ENCODE measurements at places on chromosomes 1 and 21.

GRCh38 chr1:180382326-180383115, 119.9 kb downstream of the ACBD6 start:
- DNase-seq: no peak

DNA sequence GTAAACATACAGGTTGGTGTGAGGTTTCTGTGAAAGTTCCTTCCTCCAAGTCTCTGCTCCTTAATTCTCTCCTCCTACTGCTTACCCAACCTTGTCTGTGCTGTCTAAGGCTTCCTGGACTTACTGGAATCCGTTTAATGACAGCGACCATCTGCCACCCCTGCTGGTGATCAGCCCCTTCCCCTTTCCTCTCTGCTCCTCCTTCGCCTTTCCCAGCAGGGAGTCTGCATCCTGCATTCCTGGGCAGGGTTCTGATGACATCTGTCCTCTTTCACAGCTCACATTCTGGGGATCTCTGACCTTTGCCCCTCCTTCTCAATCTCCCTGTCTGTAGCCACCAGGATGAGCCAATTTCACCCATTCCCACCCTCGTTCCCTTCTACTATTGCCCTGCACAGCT, 66.5 kb downstream of the KIRREL1 start:
- DNase-seq: no peak

- no peak for DNase-seq
These were observed 163.4 kb upstream of the SGIP1 start for GRCh38 chr1:66370462-66370971.

DNA sequence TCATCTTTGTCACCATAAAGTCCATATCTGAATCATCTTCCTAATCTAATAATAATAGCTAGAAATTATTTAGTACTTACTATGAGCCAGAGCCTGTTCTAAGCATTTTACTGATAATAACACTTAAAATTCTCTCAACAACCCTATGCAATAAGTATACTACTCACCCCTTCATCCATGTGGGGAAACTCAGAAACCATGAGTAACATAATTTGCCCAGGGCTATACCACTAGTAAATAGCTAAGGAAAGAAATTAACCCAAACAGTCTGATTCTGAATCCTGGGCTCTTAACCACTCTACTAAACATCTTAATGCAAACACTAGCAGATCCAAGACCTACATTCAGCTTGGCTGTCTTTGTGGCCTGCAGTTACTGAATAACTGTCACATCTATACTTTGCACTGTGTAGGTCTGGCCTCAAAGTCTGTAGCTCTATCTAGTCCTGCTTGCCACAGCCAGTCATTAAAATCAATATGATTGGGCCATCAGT, 394.8 kb upstream of the ESRRG start:
- DNase-seq: no peak

- DNase-seq: no peak
These were observed at the start of gene RGS5 for GRCh38 chr1:163202833-163203451. TSS of gene RGS5 (minus strand) at chr1:163202916. CDS start at chr1:163202835, 81 bp downstream.

DNA sequence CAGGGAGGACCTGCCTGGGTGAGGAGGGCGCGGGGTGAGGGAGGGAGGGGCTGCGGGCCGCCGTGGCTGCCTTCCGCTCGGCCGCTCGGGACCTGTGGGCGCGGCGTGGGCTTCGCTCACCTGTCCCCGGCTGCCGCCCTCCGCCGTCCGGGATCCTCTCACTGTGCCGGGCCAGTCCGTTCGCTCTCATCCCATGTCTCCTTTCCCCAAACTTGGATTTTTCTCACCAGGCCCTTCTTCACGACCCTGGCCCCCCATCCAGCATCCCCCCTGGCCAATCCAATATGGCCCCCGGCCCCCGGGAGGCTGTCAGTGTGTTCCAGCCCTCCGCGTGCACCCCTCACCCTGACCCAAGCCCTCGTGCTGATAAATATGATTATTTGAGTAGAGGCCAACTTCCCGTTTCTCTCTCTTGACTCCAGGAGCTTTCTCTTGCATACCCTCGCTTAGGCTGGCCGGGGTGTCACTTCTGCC, 362 bp downstream of the ZBTB48 start:
- no peak for DNase-seq

- no peak for DNase-seq
These were observed 247.1 kb downstream of the CHRM3 start for GRCh38 chr1:239633432-239633831.

DNA sequence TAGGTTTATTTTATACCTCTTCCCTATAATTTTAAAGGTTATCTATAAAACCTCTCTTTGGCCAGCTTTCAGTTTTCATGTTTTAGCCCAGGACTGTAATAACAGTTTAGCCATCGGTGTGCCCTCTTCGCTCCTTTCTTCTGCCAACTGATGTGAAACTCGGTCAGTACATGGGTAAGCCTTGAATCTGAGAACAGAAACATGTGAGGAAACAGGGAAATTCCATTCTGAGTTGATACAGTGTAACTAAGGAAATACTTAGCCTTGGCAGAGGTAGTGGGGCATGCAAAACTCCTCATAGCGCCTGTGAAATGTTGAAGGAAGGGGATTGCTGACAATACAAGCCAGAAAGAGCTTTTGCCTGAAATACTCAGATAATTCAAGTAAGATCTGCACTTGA, 465.2 kb downstream of the NCAM2 start:
- DNase-seq: no peak

DNA sequence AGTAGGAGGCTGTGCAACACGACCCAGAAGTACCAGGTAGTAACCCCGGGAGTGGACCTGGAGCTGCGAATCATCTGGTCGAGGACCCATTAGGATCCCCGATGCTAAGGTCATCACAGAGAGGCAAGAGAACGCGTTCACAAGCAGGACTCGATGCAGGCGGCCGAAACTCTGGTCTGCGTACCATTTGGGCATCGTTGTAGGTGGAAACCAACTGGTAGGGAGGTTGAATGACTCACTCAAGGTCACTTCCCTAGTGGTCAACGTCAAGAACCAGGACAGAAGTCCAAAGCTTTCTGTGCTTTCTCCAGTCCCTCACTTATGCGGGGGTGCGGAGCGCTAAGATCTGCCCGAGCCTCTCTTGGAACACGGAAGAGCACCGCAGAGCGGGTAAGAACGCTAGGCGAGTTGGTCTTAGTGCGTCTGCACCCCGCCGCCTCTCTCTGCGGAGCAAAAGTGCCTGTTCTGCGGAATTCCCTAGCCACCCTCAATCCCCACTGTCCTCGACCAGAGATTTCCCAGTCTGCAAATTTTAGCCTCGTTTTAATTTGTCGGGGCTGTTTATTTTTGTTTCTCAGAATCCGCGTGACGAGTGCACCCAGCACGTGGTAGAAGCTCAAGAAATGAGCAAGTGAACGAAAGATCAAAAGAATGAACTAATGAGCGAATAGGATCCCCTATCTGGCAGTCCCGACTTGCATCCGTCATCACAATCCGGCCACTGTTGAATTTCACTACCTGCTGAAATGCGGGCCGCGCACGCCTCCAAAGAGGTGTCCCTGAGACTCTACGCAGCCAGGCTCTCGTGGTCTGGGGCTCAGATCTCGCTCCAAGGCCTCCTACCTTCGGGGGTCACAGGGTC, 12.2 kb downstream of the HLX start:
- no peak for DNase-seq

- no peak for DNase-seq
These were observed 14.9 kb downstream of the COPA start for GRCh38 chr1:160328184-160328583.

- no peak for DNase-seq
These were observed 67.4 kb downstream of the RGS18 start for GRCh38 chr1:192225703-192226102.

DNA sequence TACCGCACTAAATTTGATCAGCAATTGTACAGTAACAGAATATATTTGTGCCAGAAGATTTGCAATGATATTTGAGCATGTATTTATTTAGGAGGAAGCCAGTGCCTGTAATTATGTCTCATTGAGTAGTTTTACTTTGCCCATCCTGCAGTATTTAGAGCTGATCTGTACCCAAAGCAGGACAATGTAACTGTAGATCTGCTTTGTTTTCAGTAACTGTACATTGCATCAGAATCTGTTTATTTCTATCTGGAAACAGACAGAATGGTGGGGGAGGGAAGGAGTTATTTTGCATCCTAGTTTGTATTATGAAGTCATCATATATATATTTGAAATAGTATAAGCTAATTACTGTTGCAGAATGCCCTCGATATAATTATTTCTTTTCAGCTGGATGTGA, 36.2 kb upstream of the LRRC8C start:
- no peak for DNase-seq

GRCh38 chr1:219550201-219550600, 62.7 kb downstream of the ZC3H11B start:
- no peak for DNase-seq

DNA sequence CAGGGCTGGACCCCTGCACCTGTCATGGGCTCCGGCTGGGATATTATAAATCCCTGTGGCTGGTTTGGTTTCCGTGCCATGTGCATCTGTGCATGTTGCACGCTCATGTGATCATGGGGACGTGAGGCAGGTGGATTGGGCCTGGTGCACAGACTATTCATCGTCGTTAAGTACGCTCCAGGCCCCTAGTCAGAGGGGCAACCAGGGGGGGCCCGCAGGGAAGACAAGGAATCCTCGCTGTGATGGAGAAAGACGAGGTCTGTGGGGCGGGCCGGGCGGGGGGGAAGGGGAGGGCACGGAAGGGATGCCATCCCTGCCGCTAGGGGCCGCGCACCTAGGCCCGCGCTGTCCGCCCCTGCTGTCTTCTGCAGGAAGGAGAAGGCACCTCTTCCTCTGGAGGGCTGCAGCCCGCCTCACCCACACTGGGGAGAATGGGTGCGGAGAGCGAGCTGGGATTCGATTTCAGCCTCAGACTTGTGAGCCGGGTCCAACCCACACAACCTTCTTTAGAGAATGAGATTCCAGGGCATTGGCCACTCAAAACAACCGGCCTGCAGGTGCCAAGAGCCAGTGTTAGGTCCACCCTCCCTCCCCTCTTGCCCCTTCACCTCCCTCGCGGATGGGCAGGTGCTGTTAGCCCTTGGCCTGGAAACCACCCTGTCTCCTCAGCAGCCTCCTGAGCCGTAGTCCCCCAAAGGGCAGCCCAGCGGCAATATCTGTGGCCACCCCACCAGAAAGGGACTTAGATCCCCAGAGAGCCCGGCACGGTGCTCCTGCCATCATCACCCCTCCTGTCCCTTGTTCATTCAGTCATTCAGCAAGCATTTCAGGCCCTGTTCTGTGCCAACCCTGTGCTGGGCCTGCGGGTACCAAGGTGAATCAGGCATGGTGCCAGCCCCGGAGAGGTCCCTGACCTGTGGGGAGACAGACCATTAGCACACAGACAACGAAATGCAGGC, 950 bp upstream of the LRP8 start:
- DNase-seq: no peak

All from NCI-H1436 (cell line).